Left lung (tissue), 14 donors: ENCODE measurements at places on chromosomes 16 and 17. TPM values are rescaled to one million over a fixed set of nuclear protein-coding genes. Genes with fewer than 3 reads are reported as not detected.

GRCh38 chr16:85757341-85757822 lies 6.5 kb upstream of the C16orf74 start:
- no peak for DNase-seq
- no peaks in the 10 kb centered on the region for H3K27me3 ChIP-seq
- H3K36me3 ChIP-seq, result no peaks in the 10 kb centered on the region
- no peak overlapping the region for H3K4me3 ChIP-seq
- peaks cover 30% of the 10 kb centered on the region for H3K4me1 ChIP-seq

GRCh38 chr16:1941162-1942046 lies 1.6 kb downstream of the MSRB1 start:
- no peak for DNase-seq
- no peaks in the 10 kb centered on the region for H3K27me3 ChIP-seq
- H3K36me3 ChIP-seq, result no peaks in the 10 kb centered on the region
- peaks cover 62% of the 10 kb centered on the region for H3K4me1 ChIP-seq
- H3K27ac ChIP-seq, result peak overlapping the region; percentile 93

- H3K4me1 ChIP-seq, result peaks cover 10% of the 10 kb centered on the region
- no peak for DNase-seq
- H3K27ac ChIP-seq, result no peak overlapping the region
Measured at GRCh38 chr17:79926605-79927135, 87.4 kb upstream of the CBX4 start.

GRCh38 chr16:12675046-12675445 lies 128.6 kb downstream of the CPPED1 start:
- no peaks in the 10 kb centered on the region for H3K36me3 ChIP-seq
- DNase-seq, result no peak
- no peak overlapping the region for H3K27ac ChIP-seq
- no peak overlapping the region for H3K4me3 ChIP-seq

DNA sequence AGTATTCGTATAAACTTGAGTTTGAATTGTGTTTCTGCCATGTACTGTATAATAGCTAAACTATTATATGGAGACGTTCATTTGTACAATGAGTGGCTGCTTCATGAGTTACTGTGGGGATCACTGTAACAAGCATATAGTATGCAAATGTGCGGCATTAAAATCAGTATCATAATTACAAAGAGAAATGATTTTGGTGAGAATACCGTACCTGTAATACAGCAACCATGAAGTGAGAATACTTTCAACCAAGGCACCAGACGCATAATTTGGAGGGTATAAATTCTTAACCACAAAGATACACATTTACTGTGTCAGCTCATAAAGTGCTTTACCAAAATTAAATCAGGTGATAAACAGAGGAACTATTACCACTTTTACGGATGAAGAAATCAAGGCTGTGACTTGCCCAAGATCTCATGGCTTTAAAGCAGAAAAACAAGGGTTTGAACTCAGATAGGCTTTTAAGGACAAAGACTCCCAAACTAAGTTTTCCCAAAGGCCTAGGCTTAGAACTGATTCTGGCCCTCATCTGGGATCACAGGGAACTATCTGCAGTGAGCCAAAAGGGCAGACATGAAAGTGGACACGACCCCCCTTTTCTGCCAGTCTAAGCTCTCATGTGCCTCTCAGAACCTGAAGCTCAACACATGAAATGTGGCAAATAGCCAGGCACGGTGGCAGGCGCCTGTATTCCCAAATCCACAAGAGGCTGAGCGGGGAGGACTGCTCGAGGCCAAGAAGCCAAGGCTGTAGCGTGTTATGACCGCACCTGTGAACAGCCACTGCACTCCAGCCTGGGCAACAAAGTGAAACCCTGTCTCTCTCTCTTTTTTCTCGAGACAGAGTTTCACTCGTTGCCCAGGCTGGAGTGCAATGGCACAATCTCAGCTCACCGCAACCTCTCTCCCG lies 6.4 kb downstream of the RPS15A start:
- no peaks in the 10 kb centered on the region for H3K27me3 ChIP-seq
- no peak overlapping the region for H3K27ac ChIP-seq
- no peak for DNase-seq
- no peak overlapping the region for H3K4me3 ChIP-seq
- H3K4me1 ChIP-seq, result peaks cover 36% of the 10 kb centered on the region

NTN1 gene
- total RNA-seq, result 4.9 TPM

ASGR2 gene
- total RNA-seq, result 2.7 TPM

DNA sequence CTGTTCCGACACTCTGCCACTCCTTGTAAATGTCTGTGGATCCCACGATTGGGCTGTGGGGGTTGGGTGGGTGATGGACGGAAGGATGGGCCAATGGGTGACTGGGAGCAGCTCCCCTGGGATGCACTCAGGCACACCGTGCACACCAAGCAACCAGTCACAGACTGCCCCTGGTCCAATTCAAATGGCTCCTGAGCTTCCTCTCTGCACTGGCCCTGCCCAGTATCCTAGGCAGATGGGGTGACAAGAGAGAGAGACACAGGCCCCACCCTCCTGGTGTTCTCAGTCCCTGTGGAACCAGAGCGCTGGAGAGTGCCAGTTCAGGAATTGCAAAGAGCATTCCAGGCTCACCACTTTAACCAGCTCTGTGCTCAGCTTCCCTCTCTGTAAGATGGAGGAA lies 32.8 kb downstream of the BEAN1 start:
- DNase-seq, result no peak
- no peak overlapping the region for H3K27ac ChIP-seq
- no peaks in the 10 kb centered on the region for H3K27me3 ChIP-seq
- no peak overlapping the region for H3K4me3 ChIP-seq
- H3K4me1 ChIP-seq, result no peaks in the 10 kb centered on the region

OR1F1 gene
- not detected for total RNA-seq

DNA sequence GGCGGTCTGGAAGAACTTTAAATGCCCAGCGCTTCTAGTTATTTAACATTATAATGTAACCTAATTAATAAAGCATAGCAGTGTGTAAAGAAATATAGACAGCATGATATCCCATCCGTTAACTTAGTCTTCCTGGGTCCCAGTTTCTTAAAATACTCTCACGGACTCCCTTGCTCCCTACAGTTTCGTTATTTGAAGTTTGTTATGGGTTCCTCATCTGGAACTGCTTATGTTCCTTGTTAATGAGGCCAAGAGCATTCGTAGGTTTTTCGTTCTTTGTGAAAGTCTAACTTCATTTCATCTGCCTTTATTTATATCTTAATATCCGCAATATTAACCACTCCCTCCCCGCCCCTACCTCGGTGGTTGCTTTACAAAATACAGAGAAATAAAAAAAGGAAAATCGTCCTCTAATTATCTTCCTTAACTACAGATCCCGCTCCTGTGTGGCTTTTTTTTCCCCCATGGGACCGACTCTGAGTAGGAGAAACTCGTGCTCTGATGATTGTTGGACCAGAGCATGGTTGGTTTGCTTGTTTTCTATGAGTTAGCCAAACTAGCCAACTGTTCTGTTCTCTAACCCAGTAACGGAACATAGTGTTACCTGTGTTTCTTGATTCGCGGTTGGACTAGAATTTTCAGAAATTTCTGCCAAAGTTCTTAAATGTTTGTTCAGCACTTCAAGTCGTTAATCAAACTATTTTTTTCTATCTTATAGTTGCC lies 863 bp downstream of the ADPRM start:
- H3K36me3 ChIP-seq, result no peaks in the 10 kb centered on the region
- peaks cover 38% of the 10 kb centered on the region for H3K4me1 ChIP-seq
- H3K4me3 ChIP-seq, result peak overlapping the region; percentile 88
- DNase-seq, result no peak
- peak overlapping the region; percentile 94 for H3K27ac ChIP-seq

B3GNT9 gene
- total RNA-seq, result 18.6 TPM

DNA sequence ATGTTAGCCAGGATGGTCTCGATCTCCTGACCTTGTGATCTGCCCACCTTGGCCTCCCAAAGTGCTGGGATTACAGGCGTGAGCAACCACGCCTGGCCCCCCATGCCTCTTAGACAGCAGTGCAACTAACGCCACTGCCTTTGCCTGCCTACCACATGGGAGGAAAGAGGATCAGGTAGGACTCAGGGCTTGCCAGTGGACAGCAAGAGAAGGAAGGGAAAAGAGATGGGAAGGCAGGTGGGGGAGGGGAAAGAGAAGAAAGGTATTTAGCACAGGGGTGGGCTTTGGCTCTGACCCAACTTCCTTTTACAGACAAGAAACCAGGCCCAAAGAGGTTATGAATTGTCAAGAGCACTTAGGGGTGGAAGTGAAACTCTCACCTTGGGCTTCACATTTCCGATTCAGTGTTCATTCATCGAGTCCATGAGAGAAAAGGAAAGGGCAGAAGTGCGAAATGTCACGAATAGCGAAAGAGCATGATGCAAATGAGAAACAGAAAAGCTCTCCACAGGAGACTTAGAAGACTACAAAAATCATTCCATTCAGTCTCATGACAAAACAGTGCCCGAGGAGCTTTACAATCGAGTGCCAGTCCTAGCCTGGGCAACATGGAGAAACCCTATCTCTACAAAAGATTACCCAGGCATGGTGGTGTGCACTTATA lies 36.4 kb downstream of the CDK5R1 start:
- peaks cover 5% of the 10 kb centered on the region for H3K4me1 ChIP-seq
- no peak for DNase-seq
- H3K27me3 ChIP-seq, result no peaks in the 10 kb centered on the region

GRCh38 chr17:43482103-43483012 lies 1.4 kb upstream of the DHX8 start:
- peak overlapping the region; percentile 92 for H3K27ac ChIP-seq
- H3K36me3 ChIP-seq, result no peaks in the 10 kb centered on the region
- no peaks in the 10 kb centered on the region for H3K27me3 ChIP-seq
- DNase-seq, result no peak
- H3K4me1 ChIP-seq, result peaks cover 35% of the 10 kb centered on the region

DOK4 gene
- total RNA-seq, result 108 TPM

- DNase-seq, result no peak
- no peaks in the 10 kb centered on the region for H3K36me3 ChIP-seq
- no peak overlapping the region for H3K4me3 ChIP-seq
- no peak overlapping the region for H3K27ac ChIP-seq
- no peaks in the 10 kb centered on the region for H3K27me3 ChIP-seq
Measured at GRCh38 chr16:54867302-54867832, 63.3 kb upstream of the IRX5 start.

GRCh38 chr17:40556884-40557414 lies 8.3 kb downstream of the CCR7 start:
- peak overlapping the region; percentile 24 for H3K27ac ChIP-seq
- no peaks in the 10 kb centered on the region for H3K27me3 ChIP-seq
- peaks cover 69% of the 10 kb centered on the region for H3K4me1 ChIP-seq
- no peaks in the 10 kb centered on the region for H3K36me3 ChIP-seq
- H3K4me3 ChIP-seq, result no peak overlapping the region
- DNase-seq, result no peak

DNA sequence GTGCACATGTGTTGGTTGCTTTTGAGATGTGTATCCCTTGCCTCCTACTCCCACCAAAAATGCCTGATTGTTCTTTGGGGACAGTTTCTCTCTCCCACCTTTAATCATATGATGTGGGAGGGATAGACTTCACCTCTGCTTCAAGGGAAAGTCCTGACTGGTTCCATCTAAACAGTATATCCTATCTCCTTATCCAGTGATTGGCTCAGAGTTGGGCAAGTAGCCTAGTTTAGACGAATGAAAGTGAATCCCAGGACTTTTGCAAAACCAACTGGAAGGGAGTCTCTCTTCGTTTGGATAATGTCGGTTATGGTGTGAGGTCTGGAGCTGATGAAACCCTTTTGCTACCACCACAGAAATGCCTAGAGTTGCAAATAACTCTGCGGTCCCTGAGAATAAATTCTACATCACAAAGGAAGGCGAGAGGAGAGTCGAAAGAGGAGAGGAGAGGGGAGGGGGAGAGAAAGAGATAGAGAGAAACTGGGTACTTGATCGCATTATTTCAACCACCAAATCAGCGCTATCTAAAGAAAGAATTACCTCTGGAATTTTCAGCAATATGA lies 77.1 kb upstream of the SALL1 start:
- no peaks in the 10 kb centered on the region for H3K27me3 ChIP-seq
- H3K36me3 ChIP-seq, result no peaks in the 10 kb centered on the region
- no peak overlapping the region for H3K27ac ChIP-seq
- no peak for DNase-seq
- no peaks in the 10 kb centered on the region for H3K4me1 ChIP-seq

DNA sequence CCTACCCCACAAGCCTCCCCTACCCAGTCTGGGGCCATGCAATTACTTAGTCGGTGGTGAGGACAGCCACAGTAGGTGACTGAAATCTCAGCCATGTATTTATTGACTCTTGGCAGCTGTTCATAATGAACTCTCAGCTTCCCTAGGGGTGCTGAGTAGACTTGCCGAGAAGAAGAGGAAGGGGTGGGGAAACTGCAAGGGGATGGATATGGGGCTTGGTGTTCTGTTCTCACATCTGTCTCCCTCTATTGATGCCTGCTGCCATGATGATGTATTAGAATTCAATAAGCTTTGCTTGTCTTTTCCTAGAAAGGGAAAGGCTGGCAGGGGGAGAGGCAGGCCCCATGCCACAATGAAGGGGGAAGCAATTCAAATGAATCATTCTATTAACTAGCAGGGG lies 112.9 kb downstream of the GP2 start:
- no peaks in the 10 kb centered on the region for H3K27me3 ChIP-seq
- no peaks in the 10 kb centered on the region for H3K4me1 ChIP-seq
- DNase-seq, result no peak
- no peak overlapping the region for H3K27ac ChIP-seq

DNA sequence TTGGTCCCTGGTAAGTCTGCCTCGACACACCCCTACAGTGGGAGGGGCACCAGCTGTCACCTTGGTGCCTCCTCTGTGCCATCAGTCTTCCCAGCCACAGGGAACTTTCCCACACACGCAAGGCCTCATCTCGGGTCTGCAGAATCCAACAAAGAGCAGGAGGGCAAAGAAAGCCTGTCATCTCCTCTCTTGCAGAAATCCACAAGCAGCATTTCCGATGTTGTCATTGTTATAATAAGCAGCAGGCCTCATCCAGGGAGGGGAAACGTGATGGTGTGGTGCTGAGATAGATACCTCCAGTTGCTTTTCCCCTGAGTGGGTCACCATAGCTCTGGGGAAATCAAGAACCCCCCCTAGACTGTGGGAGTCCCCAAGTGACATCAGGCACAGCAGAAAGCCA lies 110.4 kb downstream of the CMIP start:
- no peaks in the 10 kb centered on the region for H3K27me3 ChIP-seq
- DNase-seq, result no peak
- H3K4me1 ChIP-seq, result peaks cover 15% of the 10 kb centered on the region
- H3K4me3 ChIP-seq, result no peak overlapping the region
- H3K27ac ChIP-seq, result no peak overlapping the region
- no peaks in the 10 kb centered on the region for H3K36me3 ChIP-seq
